CD4-positive, alpha-beta memory T cell (primary cell): ENCODE measurements at places on chromosomes 11 and 22. TPM values are rescaled to one million over a fixed set of nuclear protein-coding genes. Genes with fewer than 3 reads are reported as not detected.

The KRTAP5-9 gene
- not detected for total RNA-seq

- no peaks in the 10 kb centered on the region for H3K27me3 ChIP-seq
- H3K27ac ChIP-seq, result no peak overlapping the region
- H3K4me3 ChIP-seq, result no peak overlapping the region
These were observed 48.7 kb downstream of the SMIM38 start for GRCh38 chr11:69204246-69204940.

- no peaks in the 10 kb centered on the region for H3K4me1 ChIP-seq
- H3K27ac ChIP-seq, result no peak overlapping the region
- H3K4me3 ChIP-seq, result no peak overlapping the region
- no peak for DNase-seq
- no peaks in the 10 kb centered on the region for H3K36me3 ChIP-seq
- H3K27me3 ChIP-seq, result no peaks in the 10 kb centered on the region
These were observed 198.8 kb downstream of the FAT3 start for GRCh38 chr11:92423115-92424034.

DNA sequence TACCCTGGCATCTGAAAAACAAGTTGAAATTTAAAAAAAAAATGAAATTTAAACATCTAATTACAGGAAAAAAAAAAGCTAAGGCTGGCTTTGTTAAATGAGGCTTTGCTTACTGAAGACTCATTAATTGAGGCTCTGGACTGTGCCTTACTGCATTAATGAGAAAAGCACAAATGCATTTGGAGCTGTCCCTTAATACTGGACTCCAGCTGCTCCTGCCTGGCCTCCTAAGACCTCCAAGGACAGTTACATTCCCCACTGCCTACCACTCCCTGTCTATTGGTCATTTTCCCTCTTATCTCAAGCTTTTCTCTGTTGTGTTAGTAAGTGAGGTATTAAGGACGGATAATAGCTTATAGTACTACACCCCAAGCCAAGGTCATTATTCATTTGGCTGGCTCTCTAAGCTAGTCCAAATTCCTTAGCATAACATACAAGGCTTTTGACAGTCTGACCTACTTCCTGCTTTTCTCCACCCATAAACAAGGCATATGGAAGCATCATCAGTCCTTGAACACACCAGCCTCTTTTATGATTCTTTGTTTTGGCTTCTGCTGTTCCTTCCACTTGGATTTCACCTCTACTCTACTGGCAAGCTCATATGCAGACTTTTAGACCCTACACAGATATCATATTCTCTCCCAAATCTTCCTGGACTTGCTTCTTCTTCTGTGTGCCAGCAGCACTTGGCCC lies 62.5 kb downstream of the USP35 start:
- no peaks in the 10 kb centered on the region for H3K36me3 ChIP-seq
- H3K27ac ChIP-seq, result no peak overlapping the region
- no peak for DNase-seq
- no peaks in the 10 kb centered on the region for H3K27me3 ChIP-seq

- no peaks in the 10 kb centered on the region for H3K27me3 ChIP-seq
- H3K4me1 ChIP-seq, result peaks cover 5% of the 10 kb centered on the region
- no peak overlapping the region for H3K27ac ChIP-seq
These were observed 93.1 kb downstream of the NAT10 start for GRCh38 chr11:34198523-34198922.

DNA sequence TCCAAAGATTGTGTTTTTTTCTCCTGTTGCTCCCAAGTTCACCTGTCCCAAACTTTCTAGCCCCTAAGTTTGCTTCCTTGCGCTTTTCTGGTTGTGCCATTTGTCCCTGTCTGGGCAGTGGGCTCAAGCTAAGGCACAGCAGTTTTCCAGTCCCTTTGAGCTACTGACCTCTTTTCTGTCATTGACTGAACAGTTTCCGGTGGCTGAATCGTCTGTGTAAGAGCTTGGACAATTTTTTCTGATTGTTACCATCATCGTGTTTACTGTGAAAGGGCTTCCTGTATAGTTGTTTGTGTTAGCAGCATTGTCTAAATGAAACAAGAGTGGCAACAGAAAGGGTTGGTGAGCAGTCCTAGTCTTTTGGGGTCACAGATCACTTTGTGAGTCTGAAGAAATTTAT lies 49.8 kb downstream of the BMAL1 start:
- peaks cover 12% of the 10 kb centered on the region for H3K36me3 ChIP-seq
- peaks cover 51% of the 10 kb centered on the region for H3K4me1 ChIP-seq
- H3K27me3 ChIP-seq, result no peaks in the 10 kb centered on the region

DNA sequence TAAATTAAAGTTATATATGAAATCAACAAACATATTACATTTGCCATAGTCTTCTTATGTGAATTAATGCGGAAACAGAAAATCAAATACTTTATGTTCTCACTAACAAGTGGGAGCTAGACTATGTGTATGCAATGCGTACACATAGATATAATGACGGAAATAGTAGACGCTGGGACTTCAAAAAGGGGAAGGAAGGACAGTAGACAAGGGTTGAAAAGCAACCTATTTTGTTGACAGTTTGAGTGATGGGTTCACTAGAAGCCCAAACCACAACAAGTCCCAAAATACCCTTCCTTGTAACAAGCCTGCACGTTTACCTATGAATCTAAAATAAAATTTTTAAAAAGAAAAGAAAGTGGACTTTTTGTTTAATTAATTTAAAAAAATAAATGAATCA lies 430.8 kb upstream of the CNTN5 start:
- no peak overlapping the region for H3K4me3 ChIP-seq
- H3K27ac ChIP-seq, result no peak overlapping the region

DNA sequence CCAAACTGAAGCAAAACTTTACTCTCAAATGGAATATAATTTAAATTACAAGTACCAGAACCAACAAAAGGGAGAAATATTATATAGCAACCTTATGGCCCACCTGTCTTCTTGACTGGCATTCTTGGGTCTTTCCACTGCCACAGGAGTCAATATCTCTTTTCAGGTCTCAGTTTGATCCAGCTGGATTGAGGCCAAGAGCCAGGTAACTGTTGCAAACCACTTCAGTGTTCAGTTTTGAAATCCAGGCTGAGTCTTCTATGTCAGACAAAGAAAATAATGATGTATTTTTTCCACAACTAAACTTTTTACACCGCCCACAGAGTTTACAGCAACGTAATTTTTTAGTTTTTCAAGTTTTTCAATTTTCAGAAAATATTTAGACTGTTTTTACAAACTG lies 648 bp downstream of the DLG2 start:
- H3K27me3 ChIP-seq, result no peaks in the 10 kb centered on the region
- no peak for DNase-seq
- peaks cover 6% of the 10 kb centered on the region for H3K36me3 ChIP-seq
- H3K27ac ChIP-seq, result no peak overlapping the region
- no peak overlapping the region for H3K4me3 ChIP-seq

- no peaks in the 10 kb centered on the region for H3K4me1 ChIP-seq
- no peaks in the 10 kb centered on the region for H3K27me3 ChIP-seq
- H3K4me3 ChIP-seq, result no peak overlapping the region
- H3K27ac ChIP-seq, result no peak overlapping the region
These were observed 2.9 kb downstream of the OR51V1 start for GRCh38 chr11:5197536-5197935.

DNA sequence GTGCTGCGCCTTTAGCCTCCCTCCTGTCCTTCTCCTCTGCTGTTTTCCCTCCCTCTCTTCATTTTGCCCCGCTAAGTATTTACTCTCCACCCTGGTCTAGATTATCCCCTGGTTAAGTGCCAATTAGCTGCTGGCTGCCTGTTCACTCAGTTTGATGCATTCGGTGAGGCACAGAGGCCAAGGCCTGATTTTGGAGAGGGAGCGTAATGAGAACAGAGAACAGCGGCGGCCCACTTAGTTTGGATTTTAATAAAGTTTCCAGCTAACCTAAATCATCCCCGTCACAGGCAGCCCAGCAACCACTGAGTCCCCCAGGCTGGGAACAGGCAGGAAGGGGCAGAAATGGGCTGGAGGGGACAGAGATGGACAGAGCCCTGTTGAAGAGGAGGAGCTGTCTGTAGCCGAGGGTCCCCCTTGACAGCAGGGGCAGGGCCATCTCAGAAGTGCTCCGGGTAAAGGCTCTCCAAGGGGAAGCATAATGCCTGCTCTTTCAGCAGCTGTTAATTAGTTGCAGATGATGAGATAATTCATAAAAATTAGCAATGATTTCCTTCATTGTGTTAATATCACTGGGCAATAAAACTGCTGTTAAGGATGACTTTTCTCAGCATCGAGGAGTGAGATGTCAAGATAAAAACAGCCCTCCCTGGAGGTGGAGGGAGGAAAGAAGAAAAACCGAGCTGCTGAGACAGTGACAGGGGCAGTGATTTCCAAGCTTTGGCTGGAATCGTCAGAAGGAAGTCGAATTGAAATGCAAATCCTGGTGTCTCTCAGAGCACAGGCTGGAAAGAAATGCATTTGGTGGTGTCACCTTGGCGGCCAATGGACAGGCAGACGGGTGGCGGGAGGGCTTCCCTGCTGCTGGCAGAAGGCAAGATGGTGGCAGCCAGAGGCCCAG lies 170.1 kb downstream of the GRIK4 start:
- no peak overlapping the region for H3K27ac ChIP-seq
- H3K4me3 ChIP-seq, result no peak overlapping the region
- no peaks in the 10 kb centered on the region for H3K27me3 ChIP-seq
- no peaks in the 10 kb centered on the region for H3K36me3 ChIP-seq
- H3K4me1 ChIP-seq, result no peaks in the 10 kb centered on the region
- DNase-seq, result no peak
